ENCODE measurements at places on chromosomes 7 and 10.

GRCh38 chr7:108066486-108066885 lies 63.5 kb upstream of the LAMB1 start:
- DNase-seq: peak; percentile 60

- no peak for DNase-seq
Measured at GRCh38 chr7:71135116-71135515, 3.2 kb downstream of the GALNT17 start.

DNA sequence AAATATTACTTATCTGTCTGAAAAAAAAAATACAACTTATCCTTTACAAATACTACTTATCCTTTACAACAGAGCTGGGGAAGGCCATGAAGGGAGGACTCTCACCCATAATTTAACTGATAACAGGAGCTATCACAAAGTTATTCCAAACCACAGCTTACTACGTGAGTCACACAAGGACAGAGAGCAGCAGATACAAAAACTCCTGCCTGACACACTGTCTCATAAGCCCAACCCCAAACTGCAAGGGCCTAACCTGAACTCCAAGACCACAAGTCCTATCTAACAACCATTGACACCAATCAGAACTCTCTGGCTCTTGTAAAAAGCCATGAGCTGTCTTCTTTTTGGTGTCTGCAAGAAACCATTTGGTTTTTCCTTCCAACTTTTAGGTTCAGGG lies 28.5 kb upstream of the CXCL12 start:
- no peak for DNase-seq

DNA sequence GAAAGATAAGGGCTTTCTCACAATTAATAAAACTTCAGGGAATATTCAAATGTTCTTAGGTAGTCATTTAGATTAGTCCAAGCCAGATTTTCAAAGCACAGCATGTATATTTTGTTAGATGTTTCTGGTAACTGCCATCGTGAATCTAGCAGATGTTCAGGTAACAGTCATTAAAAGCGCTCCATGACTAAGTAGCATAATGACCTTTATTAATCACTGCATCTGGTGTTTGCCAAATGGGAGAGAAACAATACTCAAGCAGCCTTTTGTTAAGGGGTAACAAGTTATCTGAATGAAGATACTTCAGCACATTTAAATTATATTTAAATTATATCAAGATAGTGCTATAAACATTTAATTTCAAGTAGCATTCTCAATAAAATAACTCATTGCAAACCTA lies 47.5 kb downstream of the USP6NL start:
- no peak for DNase-seq

GRCh38 chr7:98378210-98378819 lies 22.6 kb downstream of the BAIAP2L1 start:
- DNase-seq: peak; percentile 63

DNA sequence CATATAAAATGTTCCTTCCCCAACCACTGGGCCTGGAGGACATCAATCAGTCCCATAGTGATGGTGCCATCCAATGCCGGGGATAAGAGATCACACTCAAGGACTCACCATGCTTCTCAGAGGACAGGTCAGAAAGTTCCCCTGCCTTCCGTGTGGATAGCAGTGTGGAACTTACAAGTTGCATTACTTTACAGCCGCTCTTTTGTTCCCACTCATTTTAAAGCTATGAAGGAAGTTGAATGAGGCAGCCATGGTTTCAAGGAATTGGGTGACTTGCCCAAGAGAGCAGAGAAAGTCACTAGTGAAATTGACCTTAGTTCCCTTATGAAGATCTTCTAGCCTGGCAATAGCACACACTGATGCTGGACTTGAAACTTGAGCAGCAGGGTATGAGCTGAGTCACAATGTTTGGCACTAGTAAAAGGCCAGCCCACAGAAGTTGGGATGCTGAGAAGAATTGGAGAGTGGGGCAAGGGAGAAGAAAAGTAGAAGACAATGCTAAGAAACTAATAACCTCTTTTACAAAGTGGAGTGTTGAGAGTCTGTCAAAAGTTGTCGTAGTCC lies 78.7 kb downstream of the CXCL12 start:
- no peak for DNase-seq

- DNase-seq: no peak
Measured at GRCh38 chr10:22849077-22849805, 78.6 kb upstream of the ARMC3 start.

DNA sequence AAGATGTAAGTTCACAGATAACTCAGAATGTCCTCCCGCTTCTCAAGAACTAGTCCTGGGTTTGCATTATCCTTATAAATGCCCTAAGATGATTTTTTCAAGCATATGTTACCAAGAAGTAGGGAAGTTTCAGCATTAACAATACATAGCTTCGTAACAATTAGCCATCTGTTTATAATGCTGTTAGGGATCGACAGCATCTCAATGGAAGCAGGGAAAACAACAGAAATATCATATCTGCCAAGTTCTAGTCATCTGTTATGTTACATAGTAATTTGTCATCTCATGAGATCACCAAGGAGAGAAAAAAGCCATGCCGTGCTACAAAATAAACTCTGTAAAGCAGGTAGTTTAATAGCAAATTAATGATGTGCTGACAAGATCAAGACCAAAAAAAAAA lies 731.5 kb upstream of the C7orf33 start:
- no peak for DNase-seq

- no peak for DNase-seq
Measured at GRCh38 chr7:49597805-49598204, 175.6 kb upstream of the VWC2 start.

- DNase-seq: no peak
Measured at GRCh38 chr10:34119456-34119855, 695.6 kb downstream of the PARD3 start.

DNA sequence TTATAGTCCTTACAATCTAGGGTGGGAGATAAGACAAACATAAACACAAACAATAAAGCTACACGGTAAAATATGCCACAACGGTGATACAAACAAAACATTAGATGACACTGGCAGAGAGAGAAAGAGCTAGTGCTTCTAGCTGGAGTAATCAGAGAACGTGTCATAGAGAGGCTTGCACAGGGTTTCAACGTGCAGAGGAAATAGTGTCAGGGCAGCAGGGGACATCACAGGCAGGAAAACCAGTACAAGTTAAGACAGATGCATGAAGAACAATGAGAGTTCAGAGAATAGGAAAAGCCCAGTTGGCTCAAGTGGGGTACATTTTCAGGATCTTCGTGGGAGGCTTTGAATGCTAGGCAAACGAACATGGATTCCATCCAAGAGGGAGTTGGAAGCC lies 91.4 kb downstream of the ZNF438 start:
- DNase-seq: no peak

GRCh38 chr10:123669886-123670285 lies 3.7 kb downstream of the GPR26 start:
- no peak for DNase-seq

GRCh38 chr7:99456288-99456687 lies 9.7 kb downstream of the ATP5MF start:
- DNase-seq: no peak

DNA sequence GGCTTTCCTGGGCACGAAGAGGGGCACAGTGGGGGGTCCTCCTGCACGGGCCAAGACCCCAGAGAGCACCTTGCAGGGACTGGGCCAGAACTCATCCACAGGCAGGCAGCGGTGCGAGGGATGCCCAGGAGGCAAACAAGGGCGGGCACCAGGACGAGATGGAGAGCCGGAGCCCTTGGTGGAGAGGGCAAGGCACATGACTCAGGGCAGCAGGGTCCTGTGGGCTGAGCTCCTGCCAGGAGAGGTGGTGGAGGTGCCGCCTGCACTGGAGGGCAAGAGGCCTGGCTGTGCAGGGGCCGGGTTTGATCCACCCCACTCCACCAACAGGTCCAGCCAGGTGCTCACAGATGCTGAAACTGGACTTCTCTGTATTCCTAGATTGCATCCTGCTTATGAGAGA lies 170.9 kb downstream of the TCERG1L start:
- DNase-seq: no peak

GRCh38 chr10:6275022-6275997 lies 72.6 kb downstream of the PFKFB3 start:
- peak; percentile 100 for DNase-seq

DNA sequence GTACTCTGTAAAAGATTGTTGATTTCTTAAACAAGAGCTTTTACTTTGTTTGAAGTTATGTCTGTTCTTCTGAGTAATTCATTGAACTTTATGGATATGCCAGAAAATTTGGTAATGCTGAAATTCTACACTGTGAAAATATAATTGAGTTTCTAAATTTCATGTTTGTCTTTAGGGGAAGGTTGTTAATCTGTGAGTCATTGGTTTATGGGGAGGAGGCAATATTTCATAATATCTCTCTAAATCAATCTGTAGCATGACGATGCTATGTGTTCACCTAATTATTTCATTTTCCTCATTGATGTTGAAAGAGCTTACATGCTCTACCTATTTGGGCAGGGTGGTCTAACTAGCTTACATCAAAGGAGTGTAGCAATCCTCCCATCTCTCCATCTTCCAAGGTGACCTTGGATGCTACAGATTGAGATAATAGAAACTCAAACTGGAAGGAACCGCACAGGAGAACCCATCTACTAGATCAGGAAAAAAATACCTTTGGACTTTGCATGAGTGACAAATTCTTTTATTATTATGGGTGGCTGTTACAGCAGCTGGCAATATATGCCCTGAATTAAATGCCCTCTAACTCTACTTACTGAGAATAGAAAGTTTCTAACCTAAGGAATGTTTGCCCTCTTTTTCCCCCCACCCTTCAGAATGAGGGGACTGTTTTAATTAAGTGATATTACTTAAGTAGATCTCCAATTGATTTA lies 8.4 kb upstream of the SNX13 start:
- no peak for DNase-seq

DNA sequence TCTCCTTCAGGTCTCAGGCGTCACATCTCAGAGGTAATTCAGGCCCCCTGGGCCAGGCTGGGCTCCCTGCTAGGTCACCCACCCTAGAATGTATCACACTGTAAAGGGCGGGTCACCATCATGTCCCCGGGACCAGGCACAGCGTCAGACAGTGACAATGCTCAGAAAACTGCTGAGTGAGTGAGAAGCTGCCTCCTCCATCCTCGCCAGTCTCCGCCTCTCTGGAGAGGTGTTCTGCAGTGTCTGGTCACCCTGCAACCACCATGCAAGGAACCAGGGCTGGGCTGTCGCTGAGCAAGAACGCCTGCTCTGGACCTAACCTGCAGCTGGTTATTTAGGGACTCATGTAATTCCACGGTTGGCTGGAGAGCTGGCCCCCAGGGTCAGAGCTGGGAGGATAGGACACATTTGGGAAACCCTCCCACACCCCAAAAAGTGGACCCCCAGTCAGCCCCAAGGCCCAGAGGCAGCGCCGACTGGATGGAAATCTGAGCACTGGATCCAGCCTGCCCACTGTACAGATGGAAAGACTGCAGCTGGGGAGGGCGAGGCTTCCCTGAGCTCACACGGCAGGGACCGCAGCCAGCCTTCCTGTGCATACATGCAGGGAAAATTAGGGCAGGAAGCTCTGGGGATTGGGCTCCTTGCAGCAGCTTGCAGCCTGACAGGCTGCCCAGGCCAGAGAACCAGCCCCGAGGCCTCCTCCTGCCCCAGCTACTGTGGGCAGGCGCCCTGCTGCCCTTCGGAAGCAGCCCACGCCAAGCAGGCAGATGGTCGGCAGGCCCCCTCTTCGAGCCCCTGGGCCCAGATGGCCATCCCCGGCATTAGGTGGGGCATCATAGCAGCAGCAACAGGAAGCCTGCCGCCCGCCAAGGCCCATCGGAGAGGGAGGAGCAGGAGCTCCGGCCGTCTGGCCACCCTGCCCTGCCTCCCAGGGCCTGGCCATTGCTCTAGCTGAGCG lies 105.4 kb upstream of the ZMIZ1 start:
- no peak for DNase-seq

DNA sequence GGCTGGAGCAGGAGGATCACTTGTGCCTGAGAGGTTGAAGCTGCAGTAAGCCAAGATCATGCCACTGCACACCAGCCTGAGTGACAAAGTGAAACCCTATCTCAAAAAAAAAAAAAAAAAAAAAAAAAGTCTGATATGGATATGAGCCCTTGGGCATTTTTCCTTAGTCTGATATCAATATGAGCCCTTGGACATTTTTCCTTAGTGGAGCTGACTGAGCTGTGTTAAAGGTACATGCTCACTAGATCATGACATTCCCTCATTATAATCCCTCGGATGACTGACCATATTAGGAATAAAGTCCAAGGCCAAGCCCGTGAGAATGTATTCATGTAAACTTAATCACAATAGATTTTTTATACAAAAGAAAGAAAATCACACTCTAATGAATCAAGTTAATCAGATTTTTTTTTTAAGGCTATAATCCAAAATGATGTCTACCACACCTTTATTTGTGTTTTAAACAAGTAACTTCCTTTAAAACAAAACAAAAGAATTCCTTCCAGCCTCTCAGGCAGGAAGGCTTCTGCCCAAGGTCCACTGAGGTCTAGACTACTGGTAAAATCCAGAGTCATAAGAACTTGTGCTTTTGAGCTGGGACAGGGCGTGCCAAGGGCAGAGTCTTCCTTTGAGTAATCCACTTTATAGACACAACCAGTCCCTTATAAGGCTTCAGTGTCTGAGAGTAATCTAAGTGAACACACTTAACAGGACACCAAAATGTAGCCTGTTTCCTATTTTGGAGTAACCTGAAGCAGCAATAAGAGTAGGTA lies 5.5 kb downstream of the PPA1 start:
- DNase-seq: no peak

- no peak for DNase-seq
Measured at GRCh38 chr7:47484923-47485639, 96.8 kb downstream of the TNS3 start.

GRCh38 chr7:43725251-43725650 lies 4.1 kb downstream of the COA1 start:
- DNase-seq: no peak

- no peak for DNase-seq
Measured at GRCh38 chr7:28258240-28258639, 77.6 kb upstream of the JAZF1 start.

- no peak for DNase-seq
Measured at GRCh38 chr7:73668886-73669230, 1.2 kb downstream of the VPS37D start.

GRCh38 chr10:75865413-75866299 lies 434.2 kb downstream of the LRMDA start:
- DNase-seq: no peak

DNA sequence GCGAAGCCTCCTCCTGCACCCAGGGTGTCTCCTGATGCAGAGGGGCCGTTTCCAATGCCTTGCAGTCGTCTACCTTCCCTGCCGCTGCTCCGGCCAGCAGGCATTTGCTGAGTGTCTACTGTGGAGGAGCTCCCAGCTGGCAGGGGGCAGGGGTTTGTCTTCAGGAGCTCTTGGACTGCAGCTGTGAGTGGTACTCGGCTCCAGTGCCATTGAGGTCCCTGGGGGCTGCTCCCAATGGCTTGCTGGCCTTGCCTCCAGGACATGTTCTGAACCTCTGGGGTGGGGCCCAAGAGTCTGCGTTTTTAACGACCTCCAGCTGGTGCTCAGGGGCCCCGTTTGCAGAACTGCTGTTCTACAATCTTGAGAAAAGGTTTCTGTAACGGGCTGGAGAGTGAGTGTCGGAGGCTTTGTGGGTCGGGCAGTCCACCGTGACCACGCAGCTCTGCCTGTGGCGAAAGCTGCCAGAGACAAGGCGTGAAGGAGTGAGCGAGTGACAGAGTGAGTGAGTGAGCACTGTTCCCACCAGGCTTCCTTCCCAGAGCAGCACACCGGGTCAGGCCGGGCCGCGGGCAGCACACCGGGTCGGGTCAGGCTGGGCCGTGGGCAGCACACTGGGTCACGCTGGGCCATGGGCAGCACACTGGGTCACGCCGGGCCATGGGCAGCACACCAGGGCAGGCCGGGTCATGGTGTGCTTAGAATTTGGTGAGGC lies 520.2 kb downstream of the PTPRN2 start:
- DNase-seq: no peak
